ENCODE measurements at places on chromosomes 3 and 15.

GRCh38 chr15:99102332-99103235 lies 2.3 kb upstream of the SYNM start:
- DNase-seq: no peak

DNA sequence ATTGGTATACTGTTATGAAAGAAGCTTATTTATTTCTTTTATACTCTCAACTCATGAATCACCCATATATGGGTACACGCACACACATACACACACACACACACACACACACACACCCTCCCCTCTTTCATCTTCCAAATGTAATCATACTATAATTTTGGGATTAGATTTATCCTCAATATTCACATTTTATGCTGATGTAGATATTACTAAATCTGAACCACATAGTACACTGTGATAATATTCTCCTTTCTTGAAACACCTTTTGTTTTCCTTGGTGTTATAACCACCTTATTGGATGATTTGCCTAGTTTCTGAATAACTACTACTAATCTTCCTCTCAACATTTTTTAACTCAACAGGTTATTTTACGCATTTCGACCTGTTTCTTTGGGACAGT lies 8.1 kb upstream of the GHSR start:
- no peak for DNase-seq

GRCh38 chr3:159123877-159124276 lies 322.0 kb downstream of the MFSD1 start:
- DNase-seq: no peak

DNA sequence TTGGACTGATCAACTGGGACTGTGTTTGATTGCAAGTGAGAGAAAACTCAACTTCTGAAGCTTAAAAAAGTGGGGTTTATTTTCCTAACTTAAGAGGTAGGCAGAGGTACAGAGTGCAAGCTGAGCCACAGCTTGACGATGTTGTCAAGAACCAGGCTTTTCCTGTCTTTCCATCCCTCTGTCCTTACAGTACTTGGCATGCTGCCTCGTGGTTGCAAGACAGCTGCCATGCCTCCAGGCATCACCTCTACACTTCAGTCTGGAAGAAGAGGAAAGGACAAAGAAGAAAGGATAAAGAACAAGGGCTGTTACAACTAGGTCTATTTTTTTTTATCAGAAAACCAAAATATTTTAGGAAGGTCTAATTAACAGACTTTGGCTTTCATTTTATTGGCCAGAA lies 51.8 kb upstream of the GALNT15 start:
- no peak for DNase-seq

- no peak for DNase-seq
These were observed 87.5 kb downstream of the PIK3CB start for GRCh38 chr3:138747225-138747624.

DNA sequence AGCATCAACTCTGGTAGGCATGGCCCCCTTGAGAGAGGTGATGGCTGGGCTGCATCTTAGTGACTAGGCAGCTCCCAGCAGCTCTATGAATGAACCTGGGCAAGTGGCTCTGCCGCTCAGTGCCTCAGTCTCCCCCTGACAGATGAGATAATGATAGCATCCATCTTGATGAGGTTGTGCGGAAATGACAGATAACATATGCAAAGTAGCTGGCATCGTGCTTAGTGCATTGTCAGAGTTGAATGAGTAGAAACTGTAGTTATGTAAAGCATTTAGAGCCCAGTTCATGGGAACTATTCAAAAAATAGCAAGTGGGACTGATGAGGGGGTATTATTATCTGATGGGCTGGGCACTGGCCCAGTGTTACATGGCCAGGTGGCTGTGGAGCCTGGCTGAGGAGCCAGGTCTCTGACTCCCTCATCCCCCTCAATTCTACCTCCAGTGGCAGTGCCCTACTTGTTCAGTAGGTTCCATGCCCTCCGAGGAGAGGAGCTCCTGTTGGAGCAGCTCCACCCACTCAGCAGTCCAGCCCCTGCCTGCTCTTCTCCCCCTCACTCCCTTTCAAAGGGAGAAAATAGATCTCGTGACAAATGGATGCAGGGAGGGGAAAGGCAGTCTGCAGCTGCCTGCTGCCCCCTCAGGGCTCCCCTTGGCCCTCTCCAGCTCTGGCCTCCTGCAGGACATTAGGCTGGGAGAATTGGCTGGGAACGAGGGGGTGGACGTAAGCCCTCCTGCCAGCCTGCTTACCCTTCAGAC lies 6.6 kb downstream of the PRKCD start:
- no peak for DNase-seq

- no peak for DNase-seq
These were observed 63.3 kb downstream of the RAD18 start for GRCh38 chr3:8899876-8900460.

DNA sequence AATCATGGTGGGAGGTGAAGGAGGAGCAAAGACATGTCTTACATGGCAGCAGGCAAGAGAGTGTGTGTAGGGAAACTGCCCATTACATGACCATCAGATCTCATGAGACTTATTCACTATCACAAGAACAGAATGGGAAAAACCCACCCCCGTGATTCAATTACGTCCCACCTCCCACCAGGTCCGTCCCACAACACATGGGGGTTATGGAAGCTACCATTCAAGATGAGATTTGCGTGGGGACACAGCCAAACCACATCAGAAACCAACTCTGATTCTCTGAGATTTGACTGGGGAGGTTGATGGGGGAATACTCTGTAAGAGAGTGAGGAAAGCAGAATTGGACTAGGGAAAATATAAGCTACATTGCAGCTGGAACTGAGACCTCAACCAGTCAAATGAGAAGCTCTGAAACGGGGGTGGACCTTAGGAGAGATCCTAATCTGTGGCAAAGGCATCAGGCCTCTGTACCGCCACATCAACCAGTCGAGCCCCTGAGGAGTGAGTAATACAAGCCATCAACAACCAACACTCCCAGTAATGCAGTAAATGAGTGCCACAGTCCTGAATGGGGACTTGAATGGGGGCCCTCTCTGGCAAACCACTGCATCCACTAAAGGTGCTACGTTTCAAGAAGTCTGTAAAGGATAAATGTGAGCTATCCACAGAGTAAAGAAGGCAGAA lies 207.9 kb upstream of the GADL1 start:
- DNase-seq: no peak

GRCh38 chr3:143840636-143841035 lies 7.6 kb downstream of the SLC9A9 start:
- DNase-seq: no peak

DNA sequence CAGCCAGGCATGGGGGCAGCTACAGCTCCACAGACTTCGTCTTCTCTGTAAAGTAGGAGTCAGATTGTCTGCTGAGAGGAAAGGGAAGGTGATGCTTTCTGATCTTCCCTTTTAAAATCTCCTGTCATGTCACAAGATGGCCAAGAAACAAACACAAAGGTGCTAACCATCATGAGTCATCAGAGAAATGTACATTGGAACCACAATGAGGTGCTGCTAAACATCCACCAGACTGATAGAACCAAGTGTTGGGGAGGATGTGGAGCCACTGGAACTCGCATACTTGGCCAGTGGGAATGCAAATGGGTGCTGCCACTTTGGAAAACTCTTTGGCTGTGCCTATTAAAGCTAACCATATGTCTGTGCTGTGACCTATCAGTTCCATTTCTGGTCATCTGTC lies 268.8 kb downstream of the SLCO3A1 start:
- DNase-seq: no peak

DNA sequence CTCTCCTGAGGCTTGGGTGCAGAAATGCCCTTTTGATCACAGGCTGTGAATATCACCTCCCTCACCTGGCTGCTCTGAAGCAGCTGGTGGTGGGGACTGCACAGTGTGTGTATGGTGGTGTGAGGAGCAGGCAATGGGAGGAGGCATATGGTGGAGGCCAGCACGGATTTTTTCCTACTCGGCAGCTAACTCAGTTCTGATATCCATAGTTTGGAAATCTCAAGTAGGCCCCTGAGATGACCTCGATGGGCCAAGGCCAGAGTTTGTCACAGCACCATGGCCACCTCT lies 21.3 kb upstream of the CXCR6 start:
- DNase-seq: no peak
